ENCODE measurements at places on chromosomes 3 and 15.

- ATAC-seq: peak; percentile 77
Measured at GRCh38 chr3:10548992-10549391, 43.6 kb upstream of the ATP2B2 start.

- ATAC-seq: no peak
Measured at GRCh38 chr3:164375538-164375937, 702.8 kb downstream of the SI start.

GRCh38 chr15:38560456-38560926, 4.1 kb downstream of the RASGRP1 start:
- peak; percentile 26 for ATAC-seq

DNA sequence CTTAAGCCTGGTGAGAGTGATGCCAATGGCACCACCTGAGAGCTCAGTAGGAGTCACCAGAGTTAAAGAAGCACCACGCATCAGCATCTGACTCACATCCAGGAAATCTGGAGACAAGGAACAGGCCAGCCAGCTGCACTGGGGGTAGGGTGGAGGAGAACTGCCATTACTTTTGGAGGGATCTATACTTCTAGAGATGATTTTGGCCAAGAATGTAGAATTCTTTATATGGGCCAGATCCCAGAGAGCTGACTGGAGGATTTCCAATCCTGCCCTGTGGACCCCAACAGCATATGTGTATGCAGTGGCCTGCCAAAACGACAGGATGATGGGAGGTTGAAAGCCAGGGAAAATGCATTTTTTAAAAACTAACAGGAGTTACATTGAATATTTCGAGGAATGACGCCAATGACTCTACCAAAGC, 29.8 kb downstream of the CCR3 start:
- no peak for ATAC-seq

DNA sequence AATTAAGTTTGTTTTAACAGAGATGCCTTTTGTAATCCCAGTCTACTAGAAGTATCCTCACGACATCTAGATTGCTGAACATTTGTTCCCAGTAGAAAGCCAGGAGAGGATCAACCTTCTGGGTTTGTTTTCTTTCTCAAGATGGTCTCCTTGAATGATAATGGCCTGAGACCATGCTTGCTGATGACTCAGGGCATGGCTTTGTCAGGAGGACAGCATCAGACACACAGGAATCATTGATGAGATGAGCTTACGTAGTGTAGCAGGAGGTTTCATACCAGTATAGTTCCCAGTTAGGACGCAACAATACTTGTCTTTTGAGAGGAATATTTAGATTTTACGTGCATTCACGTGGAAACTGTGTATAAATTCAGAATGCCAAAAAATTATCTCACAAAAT, 38.6 kb downstream of the ATP1B3 start:
- no peak for ATAC-seq

GRCh38 chr15:75733761-75734651, 21.4 kb upstream of the CSPG4 start:
- no peak for ATAC-seq

DNA sequence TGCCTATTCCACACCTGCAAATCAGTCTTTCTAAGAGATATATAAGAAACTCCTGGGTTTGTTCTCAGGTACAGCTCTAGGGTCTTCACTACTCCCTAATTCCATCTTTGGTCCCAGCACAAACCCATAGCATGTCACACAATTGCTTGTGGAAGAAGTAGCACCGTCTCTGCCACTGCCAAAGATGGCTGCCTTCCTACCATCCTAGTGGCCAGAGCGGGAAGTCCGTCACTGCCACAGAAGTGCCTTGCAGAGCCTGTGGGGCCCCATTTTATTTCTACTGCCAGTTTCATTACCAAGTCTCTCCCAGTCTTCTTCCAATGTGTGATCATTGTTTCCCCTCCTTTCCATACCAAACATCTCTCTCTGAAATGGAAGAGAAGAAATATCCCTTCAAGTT, 107.6 kb downstream of the CD47 start:
- ATAC-seq: no peak

DNA sequence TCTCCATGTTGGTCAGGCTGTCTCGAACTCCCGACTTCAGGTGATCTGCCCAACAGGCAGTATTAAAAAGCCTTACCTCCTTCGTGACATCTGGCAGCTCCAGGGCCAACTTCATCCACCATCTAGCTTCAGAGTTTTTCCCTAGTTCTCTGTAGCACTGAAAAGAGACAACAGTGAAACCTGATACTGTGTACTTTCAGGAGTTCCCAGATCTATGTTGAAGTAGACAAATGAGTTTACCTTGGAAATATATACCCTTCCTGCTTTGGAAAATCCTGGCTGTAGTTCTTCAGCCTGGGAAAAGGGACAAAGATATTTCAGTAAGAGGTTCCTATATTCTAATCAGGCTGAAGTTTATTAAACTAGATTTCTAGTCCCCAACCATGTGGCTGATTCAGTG, 18.0 kb downstream of the RMDN3 start:
- no peak for ATAC-seq

DNA sequence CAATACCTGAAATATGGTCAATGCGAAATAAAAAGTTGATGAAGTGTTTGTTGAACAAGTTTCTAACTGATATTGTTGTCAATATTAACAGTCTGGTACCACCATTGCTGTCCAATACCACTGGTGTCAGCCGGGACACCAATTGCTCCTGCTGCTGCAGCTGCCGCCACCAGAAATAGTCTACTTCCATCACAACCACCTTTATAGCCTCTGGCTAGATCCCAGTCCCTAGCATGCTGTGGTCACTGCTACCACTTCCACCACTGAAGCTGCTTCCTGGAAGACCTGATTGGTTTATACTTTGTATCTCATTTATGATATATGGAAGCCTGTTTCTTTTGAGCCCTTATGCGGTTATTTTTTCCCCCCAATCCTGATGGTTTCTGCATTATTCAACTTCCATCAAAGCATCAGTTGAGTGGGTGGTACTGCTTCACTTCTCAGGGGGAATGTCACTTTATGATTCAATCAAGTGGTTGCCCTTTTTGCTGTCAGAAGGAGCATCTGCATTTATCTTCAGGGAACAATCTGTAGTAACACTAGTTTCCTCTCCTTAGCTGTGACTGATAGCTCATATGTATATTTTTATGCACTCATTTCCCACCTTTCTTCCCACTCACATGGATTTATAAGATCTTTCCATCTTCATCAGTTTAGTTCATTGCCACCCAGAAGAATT, 11.7 kb downstream of the LNP1 start:
- no peak for ATAC-seq

GRCh38 chr3:152257563-152258035, 11.1 kb upstream of the MBNL1 start:
- ATAC-seq: no peak

DNA sequence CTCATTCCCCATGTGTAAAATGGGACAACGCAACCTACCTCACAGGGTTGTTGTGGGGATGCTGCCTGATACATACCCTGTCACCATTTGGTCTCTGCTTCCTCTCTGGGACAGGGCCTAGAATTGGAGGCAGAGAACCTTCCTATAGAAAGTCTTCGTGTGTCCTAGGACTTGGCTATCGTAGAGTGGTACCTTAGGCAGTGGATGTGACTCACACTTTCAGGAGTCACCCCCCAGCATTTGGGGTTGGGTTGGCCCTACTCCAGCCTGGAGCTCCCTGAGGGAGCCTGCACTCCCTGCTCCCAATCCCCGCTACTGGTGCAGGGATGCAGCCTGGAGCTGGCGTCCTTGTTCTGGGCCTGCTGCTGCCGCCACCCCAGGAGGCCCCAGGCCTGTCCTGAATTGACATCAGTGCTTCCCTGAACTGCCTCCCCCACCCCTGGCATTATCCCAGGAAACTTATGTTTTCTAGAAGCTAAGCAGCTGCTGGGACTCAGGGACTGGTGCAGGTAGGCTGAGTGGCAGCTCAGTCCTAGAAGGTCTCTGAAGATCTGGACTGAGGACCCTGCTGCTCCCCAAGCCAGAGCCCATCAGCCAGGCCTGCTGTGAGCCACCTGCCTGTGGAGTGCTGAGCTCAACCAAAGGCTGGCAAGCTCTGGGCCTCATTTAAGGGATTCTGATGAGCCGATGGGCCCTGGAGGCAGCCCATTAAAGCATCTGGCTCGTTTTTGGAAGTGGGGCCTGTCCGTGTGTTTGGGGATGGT, 9.9 kb downstream of the C15orf39 start:
- no peak for ATAC-seq

DNA sequence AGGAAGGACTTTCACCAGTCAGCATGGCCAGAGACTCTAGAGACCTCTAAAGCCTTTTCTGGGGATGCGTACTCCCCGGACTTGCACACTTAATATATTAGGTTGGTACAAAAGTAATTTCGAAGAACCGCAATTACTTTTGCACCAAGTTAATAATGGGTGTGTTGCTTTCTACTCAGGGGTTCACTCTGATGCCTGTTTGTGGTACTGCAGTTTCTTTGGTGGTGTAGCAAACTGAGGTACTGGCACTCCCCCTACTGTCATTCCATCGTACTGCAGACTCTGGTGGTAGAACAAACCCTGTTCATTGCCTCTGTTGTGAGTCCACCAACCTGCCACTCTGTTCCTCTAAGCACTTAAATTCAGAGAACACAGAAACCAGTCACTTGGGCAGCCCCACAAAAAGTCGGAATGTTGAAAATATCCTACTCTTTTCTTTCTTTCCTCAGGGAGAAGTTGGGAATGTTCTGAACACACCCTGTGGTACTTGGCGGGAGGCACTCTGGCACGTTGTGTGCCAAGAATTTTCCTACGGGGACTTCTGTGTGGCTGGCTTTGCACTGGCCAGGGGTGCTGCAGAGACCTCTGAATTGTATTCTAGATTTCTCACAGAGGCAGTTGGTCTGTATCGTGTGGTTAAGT, 46.3 kb downstream of the GABRG3 start:
- ATAC-seq: no peak

DNA sequence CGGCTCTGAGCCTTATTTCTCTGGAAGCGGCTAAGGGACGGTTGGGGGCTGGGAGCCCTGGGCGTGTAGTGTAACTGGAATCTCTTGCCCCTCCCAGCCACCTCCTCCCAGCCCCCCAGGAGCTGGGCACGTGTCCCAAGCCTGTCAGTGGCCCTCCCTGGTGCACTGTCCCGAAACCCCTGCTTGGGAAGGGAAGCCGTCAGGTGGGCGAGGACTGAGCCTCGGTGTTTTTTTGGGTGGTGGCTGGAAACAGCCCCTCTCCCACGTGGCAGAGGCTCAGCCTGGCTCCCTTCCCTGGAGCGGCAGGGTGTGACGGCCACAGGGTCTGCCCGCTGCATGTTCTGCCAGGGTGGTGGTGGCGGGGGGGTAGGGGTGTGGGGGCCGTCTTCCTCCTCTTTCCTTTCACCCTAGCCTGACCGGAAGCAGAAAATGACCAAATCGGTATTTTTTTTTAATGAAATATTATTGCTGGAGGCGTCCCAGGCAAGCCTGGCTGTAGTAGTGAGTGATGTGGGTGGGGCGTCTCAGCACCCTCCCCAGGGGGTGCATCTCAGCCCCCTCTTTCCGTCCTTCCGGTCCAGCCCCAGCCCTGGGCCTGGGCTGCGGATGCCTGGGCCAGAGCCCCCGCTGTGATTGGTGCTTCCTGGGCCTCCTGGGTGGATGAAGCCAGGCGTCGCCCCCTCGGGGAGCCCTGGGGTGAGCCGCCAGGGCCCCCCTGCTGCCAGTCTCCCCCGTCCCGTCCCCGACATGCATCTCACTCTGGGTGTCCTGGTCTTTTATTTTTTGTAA, 58.8 kb upstream of the GOLGA8A start:
- ATAC-seq: no peak

- no peak for ATAC-seq
Measured at GRCh38 chr15:98139337-98139736, 178.8 kb downstream of the ARRDC4 start.

DNA sequence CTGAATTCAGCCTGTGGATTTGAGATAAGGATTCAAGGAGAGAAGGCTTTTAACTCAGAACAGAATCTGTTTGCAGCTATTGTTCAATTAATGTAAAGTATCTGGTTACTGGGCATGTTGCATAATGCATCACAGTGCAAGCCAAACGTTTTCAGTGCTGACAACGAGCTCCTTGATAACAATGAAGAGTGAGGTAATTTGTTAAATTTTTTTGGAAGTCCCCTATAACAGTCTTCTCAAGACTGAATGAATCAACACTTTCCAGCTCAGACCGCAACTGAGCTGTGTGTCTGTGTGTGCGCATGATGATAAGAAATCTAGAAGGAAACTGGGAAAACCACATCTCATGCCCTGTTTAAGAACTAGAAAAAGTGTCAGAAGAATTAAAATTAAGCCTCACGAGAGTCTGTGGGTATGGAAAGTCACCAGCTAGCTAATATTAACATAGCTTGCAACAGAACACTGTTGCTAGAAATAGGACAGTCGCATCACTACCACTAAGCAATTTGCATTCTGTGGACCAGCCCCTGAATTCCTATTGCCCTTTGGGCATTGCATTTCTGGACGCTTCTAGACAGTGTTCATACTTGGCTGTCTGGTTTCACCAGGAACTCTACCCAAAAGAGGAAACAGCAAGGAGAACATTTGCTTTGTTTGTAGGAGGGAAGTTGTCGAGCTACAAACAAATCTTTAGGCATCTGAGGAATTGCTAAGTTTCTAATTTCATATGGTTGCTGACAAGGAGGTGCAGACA, 43.7 kb upstream of the ATP2C1 start:
- ATAC-seq: peak; percentile 95

GRCh38 chr15:34292621-34293020, 45.0 kb downstream of the SLC12A6 start:
- ATAC-seq: no peak

DNA sequence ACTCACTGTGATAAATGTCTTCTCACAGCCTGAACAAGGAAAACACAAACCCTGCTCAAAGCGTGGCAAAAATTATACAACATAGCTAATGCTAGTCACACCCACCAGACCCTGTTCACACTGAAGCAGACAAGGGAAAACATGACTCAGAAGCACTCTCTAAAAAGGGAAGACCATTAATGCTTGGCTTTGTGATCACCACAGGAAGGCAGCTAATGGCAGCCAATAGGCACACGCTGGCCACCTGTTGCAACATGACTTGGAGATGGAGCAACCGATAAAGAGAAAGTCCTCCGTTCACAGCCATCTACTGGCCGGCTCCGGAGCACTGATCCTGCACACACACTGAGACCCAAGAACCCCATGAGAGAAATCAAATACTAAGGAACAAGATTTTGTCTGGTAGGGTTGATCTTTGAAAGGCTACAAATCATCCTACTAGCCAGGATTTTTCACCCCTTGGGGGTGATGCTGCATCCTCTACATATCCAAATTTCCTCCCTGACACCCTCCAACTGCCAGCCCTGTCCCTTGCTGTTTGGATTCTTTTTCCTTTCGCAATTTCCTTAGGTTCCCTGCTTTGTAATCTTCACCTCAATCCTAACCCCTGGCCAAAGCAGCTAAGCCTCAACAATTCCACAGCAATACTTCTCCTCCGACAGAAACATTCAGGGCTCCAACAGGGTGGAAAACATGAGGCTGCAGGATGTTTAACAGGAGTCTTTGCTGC, 3.2 kb downstream of the ZXDC start:
- no peak for ATAC-seq

GRCh38 chr15:22903961-22904534, 65.6 kb downstream of the NIPA2 start:
- ATAC-seq: no peak

DNA sequence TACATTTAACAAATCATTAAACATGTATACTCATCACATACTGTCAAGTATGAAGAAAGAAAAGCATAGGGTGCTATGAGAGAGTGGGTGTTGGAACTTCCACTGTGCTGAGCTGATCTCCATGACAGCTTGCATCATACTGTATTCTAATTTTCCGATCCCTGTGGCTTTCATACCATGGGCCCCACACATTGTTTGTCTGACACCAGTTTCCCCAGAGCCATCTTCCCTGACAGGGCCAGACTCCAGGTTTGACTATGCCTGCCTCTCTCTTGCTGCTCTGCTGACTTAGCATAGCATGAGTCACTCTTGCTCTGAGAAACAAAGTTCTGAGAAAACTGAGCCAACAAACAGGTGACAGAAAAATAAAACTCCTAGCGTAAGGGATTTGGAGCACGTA, 37.0 kb upstream of the CASR start:
- ATAC-seq: peak; percentile 93

- no peak for ATAC-seq
Measured at GRCh38 chr3:187673012-187673411, 2.8 kb upstream of the SST start.
